ENCODE measurements at places on chromosomes 3 and 15. TPM values are rescaled to one million over a fixed set of nuclear protein-coding genes. Genes with fewer than 3 reads are reported as not detected.

DNA sequence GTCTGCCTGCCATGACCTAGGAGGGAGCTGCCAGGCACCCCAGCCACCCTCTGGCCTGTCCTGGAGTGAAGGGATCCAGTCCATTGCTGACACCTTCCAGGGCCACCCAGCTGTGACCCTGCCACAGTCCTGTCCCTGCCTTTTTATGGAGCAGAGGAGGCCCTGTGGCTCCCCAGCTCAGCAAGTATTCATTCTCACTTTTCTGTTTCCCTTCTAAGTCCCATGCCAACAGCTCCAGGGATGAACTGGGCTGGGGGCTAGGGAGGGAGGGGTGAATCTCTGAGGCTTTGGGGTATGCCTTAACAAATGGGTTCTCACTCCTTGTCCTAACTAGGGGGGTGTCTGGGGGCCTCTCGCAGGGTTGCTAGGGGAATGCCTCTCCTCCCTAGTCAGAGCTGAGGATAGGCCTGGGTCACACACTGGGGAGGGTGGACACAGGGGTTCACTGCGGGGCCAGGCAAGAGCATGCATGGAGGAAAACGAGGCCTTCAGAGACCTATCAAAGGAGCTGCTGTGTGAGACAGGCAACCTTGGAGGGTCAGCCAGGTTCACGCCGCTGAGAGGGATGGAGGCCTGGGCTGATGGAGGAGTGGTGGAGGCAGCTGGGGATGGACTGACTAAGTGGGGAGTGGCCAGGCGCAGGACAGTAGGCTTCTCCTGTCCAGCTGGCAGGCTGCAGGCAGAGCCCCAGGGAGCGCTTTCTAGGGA is 31.8 kb downstream of the EPHB3 start:
- H3K27ac ChIP-seq = no peak overlapping the region
- H3K36me3 ChIP-seq = no peaks in the 10 kb centered on the region
- peaks cover 14% of the 10 kb centered on the region for H3K27me3 ChIP-seq
- no peak overlapping the region for H3K4me3 ChIP-seq
- no peak for DNase-seq
- peaks cover 24% of the 10 kb centered on the region for H3K4me1 ChIP-seq

DNA sequence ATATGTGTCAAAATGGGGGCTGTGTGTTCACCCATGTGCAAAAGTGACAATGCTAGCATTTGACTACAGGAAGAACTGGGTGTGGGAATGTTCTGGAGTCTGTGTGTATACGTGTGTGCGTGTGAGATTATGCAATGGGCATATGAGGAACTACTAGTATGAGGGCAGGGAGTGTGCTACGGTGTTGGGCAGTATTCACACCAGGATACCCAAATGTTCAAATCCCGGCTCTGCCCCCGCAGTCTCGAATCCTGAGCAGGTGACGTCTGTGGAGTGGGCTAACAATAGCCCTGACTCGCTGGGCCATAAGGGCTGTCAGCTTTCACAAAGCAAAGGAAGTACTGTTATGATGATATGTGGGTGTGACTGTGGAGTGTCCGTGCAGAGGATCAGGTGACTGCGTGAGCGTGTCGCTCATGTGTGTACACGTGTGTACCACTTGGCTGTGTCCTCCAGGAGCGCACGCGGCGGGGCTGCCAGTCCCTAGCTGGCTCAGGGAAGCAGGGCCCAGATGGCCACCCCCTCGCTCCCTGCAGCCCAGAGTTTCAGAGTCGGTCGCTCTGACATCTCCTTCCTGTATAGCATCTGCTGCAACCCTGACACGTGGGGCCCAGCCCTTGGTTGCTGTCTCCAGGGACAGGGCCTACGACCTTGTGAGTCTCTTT is 27.2 kb downstream of the IQSEC1 start:
- H3K27me3 ChIP-seq = peaks cover 17% of the 10 kb centered on the region
- H3K4me1 ChIP-seq = peaks cover 22% of the 10 kb centered on the region
- H3K27ac ChIP-seq = peak overlapping the region; percentile 9
- no peak overlapping the region for H3K4me3 ChIP-seq
- no peak for DNase-seq
- peaks cover 7% of the 10 kb centered on the region for H3K36me3 ChIP-seq

DNA sequence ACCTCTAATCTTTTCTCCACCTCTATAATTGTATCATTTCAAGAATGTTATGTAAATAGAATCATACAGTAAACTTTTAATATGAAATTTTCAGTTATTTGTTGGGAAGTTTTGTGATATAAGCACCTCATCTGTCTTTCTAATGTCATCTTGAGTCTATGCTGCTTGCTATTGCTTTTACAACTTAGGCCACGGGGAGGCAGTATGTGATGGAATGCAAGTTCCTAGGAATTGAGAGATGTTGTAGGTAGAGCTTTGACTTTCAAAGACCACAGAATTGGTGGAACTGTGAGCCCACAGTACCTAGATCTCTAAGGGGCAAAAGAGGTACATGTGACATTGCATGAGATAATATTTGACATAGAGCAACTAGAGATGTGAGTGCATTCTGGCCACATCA is 328.3 kb downstream of the MFSD1 start:
- H3K4me3 ChIP-seq = no peak overlapping the region
- H3K27ac ChIP-seq = no peak overlapping the region
- no peaks in the 10 kb centered on the region for H3K36me3 ChIP-seq
- no peaks in the 10 kb centered on the region for H3K27me3 ChIP-seq

GRCh38 chr15:36363335-36363734 is 216.1 kb upstream of the CDIN1 start:
- H3K4me1 ChIP-seq = no peaks in the 10 kb centered on the region
- H3K27me3 ChIP-seq = no peaks in the 10 kb centered on the region
- H3K4me3 ChIP-seq = no peak overlapping the region
- DNase-seq = no peak
- H3K27ac ChIP-seq = no peak overlapping the region

- no peak overlapping the region for H3K4me3 ChIP-seq
- H3K36me3 ChIP-seq = no peaks in the 10 kb centered on the region
- no peak overlapping the region for H3K27ac ChIP-seq
- H3K4me1 ChIP-seq = no peaks in the 10 kb centered on the region
- no peaks in the 10 kb centered on the region for H3K27me3 ChIP-seq
Observed at GRCh38 chr3:99506-99905, 97.1 kb upstream of the CHL1 start.

DNA sequence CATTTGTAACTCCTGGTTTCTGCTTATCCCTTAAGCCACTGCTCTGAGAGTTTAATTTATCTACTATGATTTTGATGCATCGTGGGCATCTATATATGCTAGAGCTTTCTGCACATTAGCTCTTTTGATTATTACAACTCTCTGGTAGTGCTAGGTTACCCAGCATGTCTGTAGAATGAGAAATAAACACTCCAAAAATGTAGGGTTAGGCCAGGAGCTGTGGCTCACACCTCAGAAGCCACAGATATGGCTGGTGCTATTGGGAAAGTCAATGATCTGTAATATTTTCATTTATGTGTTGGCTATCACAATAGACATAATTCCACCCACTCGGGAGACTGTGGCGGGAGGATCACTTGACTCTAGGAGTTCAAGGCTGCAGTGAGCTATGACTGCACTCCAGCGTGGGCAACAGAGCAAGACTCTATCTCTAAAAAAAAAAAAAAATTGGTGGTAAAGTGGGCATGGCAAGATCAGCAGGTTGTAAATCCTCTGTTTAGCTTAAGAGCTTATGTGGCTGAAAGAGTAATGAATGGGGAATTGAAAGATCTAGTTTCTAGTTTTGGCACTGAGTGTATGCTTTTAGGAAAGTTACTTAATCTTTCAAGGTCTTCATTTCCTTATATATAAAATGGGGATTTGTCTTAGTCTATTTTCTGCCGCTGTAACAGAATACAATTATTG is 6.3 kb downstream of the TIGIT start:
- no peaks in the 10 kb centered on the region for H3K36me3 ChIP-seq
- no peak overlapping the region for H3K27ac ChIP-seq
- peaks cover 2% of the 10 kb centered on the region for H3K4me1 ChIP-seq
- H3K4me3 ChIP-seq = no peak overlapping the region

The CACNA2D3 gene
- total RNA-seq = 0.46 TPM

The CYP8B1 gene
- total RNA-seq = not detected

The CTXN2 gene
- 0.18 TPM for total RNA-seq

DNA sequence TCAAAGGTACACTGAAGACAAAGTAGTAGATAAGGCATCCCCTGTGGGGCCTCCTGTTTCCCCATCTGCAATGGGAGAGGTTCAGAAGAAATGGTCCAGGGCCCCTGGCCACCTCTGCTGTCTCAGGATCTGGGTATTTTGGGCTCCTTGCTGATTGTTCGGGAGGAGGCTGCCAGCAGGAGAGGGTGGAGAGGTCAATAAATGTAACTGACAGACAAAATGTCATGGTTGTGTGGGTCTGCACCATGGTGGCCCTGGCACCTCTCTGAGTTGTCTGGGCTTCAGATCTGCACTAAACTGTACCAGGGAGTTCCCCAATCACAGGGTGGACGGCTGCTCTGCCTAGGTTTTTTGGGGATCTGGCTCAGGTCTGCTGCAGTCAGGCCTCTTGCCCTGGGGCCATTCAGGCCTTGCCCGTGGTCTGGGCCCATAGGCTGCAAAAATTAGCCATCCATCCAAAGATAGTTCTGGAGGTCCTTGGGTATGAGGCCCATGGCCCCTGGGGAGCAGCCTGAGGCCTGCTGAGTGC is 7.4 kb downstream of the NBEAL2 start:
- no peak for DNase-seq
- H3K27ac ChIP-seq = peak overlapping the region; percentile 22
- peaks cover 8% of the 10 kb centered on the region for H3K27me3 ChIP-seq
- peak overlapping the region; percentile 7 for H3K4me3 ChIP-seq
- peaks cover 50% of the 10 kb centered on the region for H3K4me1 ChIP-seq

DNA sequence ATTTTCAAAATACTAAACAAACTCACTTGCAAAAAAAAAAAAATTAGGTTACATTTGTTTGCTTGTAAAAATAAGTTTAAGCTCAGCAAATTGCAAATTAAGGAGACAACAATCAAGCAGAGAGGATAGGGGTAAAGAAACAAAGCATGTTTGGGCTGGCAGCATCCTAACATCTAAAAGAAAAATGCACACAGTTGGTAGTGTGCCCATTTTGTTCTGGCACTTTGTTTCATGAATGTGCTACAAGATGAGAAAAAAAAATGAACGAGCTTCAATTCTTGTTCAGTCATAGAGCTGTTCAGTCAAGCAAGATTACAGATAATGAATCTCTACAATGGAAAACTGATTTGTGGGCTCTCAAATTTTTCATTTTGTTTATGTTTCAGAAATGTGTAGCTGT is 17.7 kb upstream of the ZBBX start:
- no peaks in the 10 kb centered on the region for H3K36me3 ChIP-seq
- DNase-seq = no peak
- H3K4me3 ChIP-seq = no peak overlapping the region
- H3K27ac ChIP-seq = no peak overlapping the region
- no peaks in the 10 kb centered on the region for H3K27me3 ChIP-seq

DNA sequence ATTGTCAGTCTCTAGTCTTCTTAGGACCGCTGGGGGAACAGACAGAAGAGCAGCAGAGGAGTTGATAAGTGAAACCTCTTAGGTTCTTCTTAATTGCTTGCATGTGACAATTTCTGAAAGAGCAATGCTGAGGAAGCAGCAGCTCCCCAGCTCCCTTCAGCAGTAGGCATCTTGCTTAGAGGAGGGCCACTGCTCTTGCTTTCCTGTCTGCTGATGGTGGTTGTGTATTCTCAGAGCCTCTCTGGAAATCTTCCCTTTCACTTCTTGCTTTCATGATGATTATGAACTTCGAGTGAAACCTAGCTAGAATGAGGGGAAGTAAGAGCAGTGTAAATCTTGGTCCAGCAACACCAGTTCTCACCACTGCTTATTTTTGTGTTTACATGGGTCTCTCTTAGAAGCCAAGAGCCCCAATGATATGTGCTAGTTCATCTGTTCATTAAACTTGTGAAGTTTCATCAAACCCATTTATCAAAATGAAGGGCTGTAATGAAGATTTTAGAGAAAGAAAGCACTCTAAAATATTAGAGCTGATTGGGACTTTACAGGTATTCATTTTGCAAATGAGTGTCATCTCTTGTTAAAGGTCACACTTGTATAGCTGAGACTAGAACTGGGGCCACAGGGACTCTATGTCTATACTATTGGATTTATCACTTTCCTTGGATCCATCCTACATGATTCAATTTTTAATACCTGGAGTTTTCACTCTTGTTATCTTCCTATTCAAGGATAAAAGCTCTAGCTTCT is 246.7 kb downstream of the LPP start:
- no peaks in the 10 kb centered on the region for H3K36me3 ChIP-seq
- peaks cover 2% of the 10 kb centered on the region for H3K27me3 ChIP-seq
- peaks cover 24% of the 10 kb centered on the region for H3K4me1 ChIP-seq
- no peak overlapping the region for H3K4me3 ChIP-seq

DNA sequence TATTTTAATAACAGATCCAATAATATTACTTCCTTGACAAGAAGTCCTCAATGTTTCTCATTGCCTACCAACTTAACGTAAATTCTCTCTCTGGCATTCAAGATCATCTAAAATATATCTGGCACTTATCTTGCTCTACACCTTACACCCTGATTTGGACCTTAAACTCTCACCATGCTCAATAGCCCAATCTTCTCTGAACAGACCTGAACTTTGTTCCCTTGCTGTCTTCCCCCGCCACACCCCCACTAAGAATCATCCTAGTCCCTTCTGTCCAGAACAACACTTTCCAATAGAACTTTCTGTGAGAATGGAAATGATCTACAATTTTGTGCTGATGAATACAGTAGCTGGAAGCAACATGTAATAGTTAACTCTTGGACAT is 44.9 kb downstream of the P2RY1 start:
- H3K4me1 ChIP-seq = peaks cover 25% of the 10 kb centered on the region
- peaks cover 10% of the 10 kb centered on the region for H3K36me3 ChIP-seq
- no peak overlapping the region for H3K27ac ChIP-seq
- peaks cover 2% of the 10 kb centered on the region for H3K27me3 ChIP-seq
- DNase-seq = no peak

- peak overlapping the region; percentile 32 for H3K27ac ChIP-seq
- H3K36me3 ChIP-seq = peaks cover 10% of the 10 kb centered on the region
- no peak for DNase-seq
- H3K27me3 ChIP-seq = peaks cover 1% of the 10 kb centered on the region
- H3K4me1 ChIP-seq = peaks cover 32% of the 10 kb centered on the region
Observed at GRCh38 chr15:62658498-62658897, 384.0 kb upstream of the TPM1 start.

The AGBL1 gene
- total RNA-seq = 0.03 TPM

DNA sequence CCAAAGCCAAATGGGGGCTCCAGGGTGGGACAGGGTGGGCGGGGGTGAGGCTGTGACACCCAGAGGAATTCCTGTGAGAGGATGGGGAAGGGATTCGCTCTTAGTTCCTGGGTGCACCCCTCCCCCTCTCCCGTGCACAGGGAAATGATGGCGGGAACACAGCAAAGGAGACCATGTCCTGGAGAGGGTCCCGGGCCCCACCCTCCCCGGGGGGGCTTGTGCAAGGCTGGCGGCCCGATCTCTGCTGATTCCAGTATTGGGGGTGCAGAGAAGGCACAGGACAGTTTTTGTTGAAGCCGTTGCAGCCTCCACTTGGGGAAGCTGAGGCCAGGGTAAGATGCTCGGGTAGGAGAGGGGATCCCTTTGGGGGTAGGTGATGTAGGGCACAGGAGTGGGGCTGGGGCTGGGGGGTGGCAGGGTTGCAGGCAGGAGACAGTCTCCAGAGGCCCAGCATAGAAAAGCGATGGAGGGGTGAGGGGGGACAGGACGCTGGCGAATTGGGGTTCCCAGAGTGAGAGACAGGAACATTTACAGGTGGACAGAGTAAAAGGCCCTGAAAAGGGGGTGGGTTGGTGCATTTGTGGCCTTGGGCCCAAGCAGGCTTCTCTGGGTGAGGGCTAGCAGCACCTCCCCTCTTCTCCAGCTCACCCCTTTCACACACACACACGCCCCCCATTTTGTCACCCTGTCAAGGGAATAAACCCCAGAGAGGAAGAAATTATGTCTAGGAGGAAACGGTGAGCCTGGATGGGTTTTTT is 38.5 kb downstream of the HMCES start:
- H3K27ac ChIP-seq = no peak overlapping the region
- DNase-seq = no peak
- peaks cover 5% of the 10 kb centered on the region for H3K4me1 ChIP-seq
- H3K4me3 ChIP-seq = peak overlapping the region; percentile 67
- H3K27me3 ChIP-seq = peaks cover 20% of the 10 kb centered on the region
